ENCODE measurements at places on chromosomes 5 and 9. TPM values are rescaled to one million over a fixed set of nuclear protein-coding genes. Genes with fewer than 3 reads are reported as not detected.

Gene NCBP1
- 31.9 TPM for total RNA-seq

Gene CSNK1A1
- 183 TPM for total RNA-seq

Gene DNAJB5
- total RNA-seq, result 2.1 TPM

Gene DELE1
- 89.7 TPM for total RNA-seq

Gene KCNV2
- total RNA-seq, result not detected

Gene PDCD1LG2
- total RNA-seq, result 0.14 TPM

Gene SPACA9
- total RNA-seq, result 2.1 TPM

Gene TAF11L14
- not detected for total RNA-seq

Gene ACTBL2
- total RNA-seq, result not detected

Gene BNC2
- total RNA-seq, result 2.1 TPM

Gene PCDHGB3
- 0.40 TPM for total RNA-seq

Gene ADRB2
- 7.9 TPM for total RNA-seq

Gene UBAC1
- total RNA-seq, result 34.0 TPM

Data from T-cell (primary cell).